Osteocyte (in vitro differentiated cells): ENCODE measurements at places on chromosomes 6 and 20.

- DNase-seq: no peak
- H3K27me3 ChIP-seq: no peaks in the 10 kb centered on the region
- H3K4me3 ChIP-seq: no peak overlapping the region
- H3K4me1 ChIP-seq: no peaks in the 10 kb centered on the region
- no peaks in the 10 kb centered on the region for H3K36me3 ChIP-seq
Measured at GRCh38 chr20:55038684-55039083, 563.3 kb downstream of the DOK5 start.

GRCh38 chr6:6915813-6916547 lies 191.8 kb upstream of the RREB1 start:
- no peak overlapping the region for H3K27ac ChIP-seq
- no peak overlapping the region for H3K4me3 ChIP-seq
- DNase-seq: no peak
- H3K27me3 ChIP-seq: peaks cover 16% of the 10 kb centered on the region
- H3K36me3 ChIP-seq: no peaks in the 10 kb centered on the region
- no peaks in the 10 kb centered on the region for H3K4me1 ChIP-seq

DNA sequence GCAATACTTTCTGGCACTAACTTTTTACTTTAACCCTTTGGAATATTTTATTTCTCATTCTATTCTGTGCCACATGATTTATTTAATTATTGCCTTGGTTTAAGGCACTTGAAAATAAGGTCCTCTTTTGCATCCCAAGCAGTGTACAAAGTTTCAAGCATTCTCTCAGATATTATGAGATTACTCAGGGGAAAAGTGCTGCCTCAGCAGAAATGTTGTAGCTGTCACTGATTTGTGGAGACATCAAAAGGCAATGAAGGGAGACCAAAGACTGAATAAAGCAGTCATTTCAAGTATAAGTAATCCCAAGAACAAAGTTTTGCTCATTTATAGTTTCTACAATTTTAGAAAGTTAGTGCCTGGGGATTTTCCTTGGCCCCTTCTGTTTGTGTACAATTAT lies 253.0 kb downstream of the RNF144B start:
- no peak overlapping the region for H3K27ac ChIP-seq
- H3K4me3 ChIP-seq: no peak overlapping the region
- no peak for DNase-seq
- peaks cover 12% of the 10 kb centered on the region for H3K4me1 ChIP-seq

GRCh38 chr20:46322641-46323040 lies 14.3 kb upstream of the CDH22 start:
- peaks cover 49% of the 10 kb centered on the region for H3K27me3 ChIP-seq
- H3K36me3 ChIP-seq: no peaks in the 10 kb centered on the region
- no peak overlapping the region for H3K4me3 ChIP-seq
- no peak overlapping the region for H3K27ac ChIP-seq
- no peaks in the 10 kb centered on the region for H3K4me1 ChIP-seq

- no peak overlapping the region for H3K27ac ChIP-seq
- peaks cover 2% of the 10 kb centered on the region for H3K36me3 ChIP-seq
- no peaks in the 10 kb centered on the region for H3K27me3 ChIP-seq
- peak; percentile 68 for DNase-seq
Measured at GRCh38 chr6:45667300-45667699, 289.6 kb upstream of the SUPT3H start.

DNA sequence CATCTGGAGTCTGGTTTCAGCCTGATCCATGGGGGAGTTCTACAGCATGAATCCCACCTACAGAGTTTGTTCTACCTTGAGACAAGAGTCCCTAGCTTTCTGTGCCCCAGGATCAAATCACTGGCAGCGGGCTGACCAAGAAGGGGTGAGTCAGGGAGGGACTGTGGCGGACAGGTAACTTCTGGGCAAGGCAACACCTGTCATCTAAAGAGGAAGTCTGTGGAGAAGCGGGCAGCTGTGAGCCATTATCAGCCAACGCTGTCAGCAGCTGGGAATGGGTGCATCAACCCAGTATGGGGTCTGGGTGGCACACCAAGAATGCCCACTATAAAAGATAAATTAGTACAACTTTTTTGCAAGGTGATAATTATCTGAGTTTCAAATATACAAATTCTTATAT lies 45.9 kb downstream of the UBE3D start:
- no peak for DNase-seq
- no peaks in the 10 kb centered on the region for H3K4me1 ChIP-seq
- no peak overlapping the region for H3K4me3 ChIP-seq
- H3K27ac ChIP-seq: no peak overlapping the region
- H3K36me3 ChIP-seq: peaks cover 39% of the 10 kb centered on the region

DNA sequence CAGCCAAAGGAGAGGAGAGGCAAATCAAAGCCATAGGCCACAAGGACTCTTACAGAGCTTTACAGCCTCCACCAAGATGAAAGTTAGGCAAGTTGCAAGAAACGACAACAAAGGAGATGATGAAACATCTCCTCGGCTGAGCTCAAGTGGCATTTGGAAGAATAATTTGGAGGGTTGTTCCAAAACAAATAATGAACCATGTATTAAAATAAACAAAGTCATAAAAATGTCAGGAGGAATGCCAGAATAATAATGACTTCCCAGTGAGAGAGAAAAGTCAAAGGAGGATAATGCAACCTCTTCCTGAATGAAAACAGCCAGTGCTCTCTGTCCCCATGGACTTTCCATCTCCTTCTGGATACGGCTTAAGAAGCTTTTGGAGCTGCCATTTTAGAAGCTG lies 371.4 kb upstream of the ID4 start:
- H3K27me3 ChIP-seq: no peaks in the 10 kb centered on the region
- peaks cover 17% of the 10 kb centered on the region for H3K4me1 ChIP-seq
- no peak overlapping the region for H3K4me3 ChIP-seq
- peak overlapping the region; percentile 84 for H3K27ac ChIP-seq

DNA sequence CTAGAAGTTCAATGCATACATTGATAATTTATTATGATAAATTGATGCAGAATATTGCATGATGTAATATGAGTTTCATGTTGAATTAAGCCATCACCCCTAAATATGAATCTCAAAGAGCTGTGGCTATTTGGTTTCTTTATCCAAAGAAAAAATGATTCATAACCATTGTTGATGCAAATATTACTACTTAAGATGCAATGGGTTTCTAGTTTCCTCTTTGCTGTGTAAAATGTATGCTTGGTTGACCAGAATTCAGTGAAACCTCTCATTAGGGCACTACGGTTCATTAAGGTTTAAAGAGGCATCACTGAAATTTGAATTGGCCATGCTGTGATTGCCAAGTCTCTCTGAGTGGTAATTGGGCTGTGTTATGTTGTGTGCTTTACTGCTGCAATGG lies 492.5 kb upstream of the FLRT3 start:
- H3K36me3 ChIP-seq: no peaks in the 10 kb centered on the region
- H3K4me1 ChIP-seq: no peaks in the 10 kb centered on the region
- H3K4me3 ChIP-seq: no peak overlapping the region
- no peak overlapping the region for H3K27ac ChIP-seq

- no peak overlapping the region for H3K4me3 ChIP-seq
- H3K4me1 ChIP-seq: peaks cover 2% of the 10 kb centered on the region
- peaks cover 6% of the 10 kb centered on the region for H3K36me3 ChIP-seq
- no peak for DNase-seq
- H3K27ac ChIP-seq: no peak overlapping the region
- H3K27me3 ChIP-seq: no peaks in the 10 kb centered on the region
Measured at GRCh38 chr6:83047065-83047754, 18.4 kb downstream of the UBE3D start.

DNA sequence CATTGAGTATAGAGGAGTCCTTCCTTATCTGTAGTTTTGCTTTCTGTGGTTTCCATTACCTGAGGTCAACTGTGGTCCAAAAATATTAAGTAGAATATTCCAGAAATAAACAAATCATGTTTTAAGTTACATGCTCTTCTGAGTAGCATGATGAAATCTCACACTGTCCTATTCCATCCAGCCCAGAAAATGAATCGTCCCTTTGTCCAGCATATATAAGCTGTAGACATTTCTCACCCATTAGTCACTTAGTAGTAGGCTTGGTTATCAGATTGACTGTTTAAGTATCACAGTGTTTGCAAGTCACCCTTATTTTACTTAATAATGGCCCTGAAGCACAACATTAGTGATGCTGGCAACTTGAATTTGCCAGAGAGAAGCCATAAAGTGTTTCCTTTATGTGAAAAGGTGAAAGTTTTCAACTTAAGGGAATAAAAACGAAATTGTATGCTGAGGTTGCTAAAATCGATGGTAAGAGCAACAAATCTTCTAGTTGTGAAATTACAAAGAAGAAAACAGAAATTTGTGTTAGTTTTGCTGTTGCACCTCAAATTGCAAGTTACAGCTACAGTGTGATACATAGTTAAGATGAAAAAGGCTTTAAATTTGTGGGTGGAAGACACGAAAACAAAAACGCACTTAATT lies 198.6 kb upstream of the SIM1 start:
- H3K27me3 ChIP-seq: no peaks in the 10 kb centered on the region
- no peak overlapping the region for H3K4me3 ChIP-seq
- no peak for DNase-seq
- peaks cover 9% of the 10 kb centered on the region for H3K36me3 ChIP-seq

GRCh38 chr6:16105854-16106253 lies 23.0 kb upstream of the MYLIP start:
- no peak for DNase-seq
- H3K27me3 ChIP-seq: no peaks in the 10 kb centered on the region
- H3K4me3 ChIP-seq: no peak overlapping the region
- H3K27ac ChIP-seq: peak overlapping the region; percentile 52
